ENCODE measurements at places on chromosomes 6 and 20. TPM values are rescaled to one million over a fixed set of nuclear protein-coding genes. Genes with fewer than 3 reads are reported as not detected.

The TRIM26 gene
- 36.1 TPM for total RNA-seq

The TNXB gene
- total RNA-seq = 210 TPM

The DSE gene
- 65.2 TPM for total RNA-seq

The OOEP gene
- not detected for total RNA-seq

- H3K27me3 ChIP-seq = no peaks in the 10 kb centered on the region
- DNase-seq = no peak
- no peaks in the 10 kb centered on the region for H3K36me3 ChIP-seq
Measured at GRCh38 chr20:57794600-57795341, 85.0 kb upstream of the PMEPA1 start.

DNA sequence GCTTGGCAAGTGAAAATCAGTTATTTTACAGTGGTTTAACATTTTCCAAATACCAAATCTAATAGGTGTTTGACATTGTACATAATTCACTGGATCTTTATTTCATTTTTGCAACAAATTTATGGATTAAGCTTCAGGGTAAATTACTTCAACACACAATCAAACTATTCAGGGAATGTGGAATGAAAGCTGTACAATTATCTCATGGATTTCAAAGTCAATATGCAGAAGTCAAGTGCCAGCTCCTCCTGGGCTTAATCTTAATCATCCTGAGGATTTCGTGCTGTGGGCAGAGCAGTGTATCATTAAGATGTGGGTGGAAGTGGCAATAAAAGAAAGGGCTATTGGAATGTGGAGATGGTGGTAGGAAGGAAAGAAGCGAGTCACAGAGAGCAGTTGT is 548.8 kb downstream of the COL12A1 start:
- no peak for DNase-seq
- H3K27ac ChIP-seq = no peak overlapping the region
- H3K4me3 ChIP-seq = no peak overlapping the region
- no peaks in the 10 kb centered on the region for H3K27me3 ChIP-seq
- no peaks in the 10 kb centered on the region for H3K4me1 ChIP-seq

DNA sequence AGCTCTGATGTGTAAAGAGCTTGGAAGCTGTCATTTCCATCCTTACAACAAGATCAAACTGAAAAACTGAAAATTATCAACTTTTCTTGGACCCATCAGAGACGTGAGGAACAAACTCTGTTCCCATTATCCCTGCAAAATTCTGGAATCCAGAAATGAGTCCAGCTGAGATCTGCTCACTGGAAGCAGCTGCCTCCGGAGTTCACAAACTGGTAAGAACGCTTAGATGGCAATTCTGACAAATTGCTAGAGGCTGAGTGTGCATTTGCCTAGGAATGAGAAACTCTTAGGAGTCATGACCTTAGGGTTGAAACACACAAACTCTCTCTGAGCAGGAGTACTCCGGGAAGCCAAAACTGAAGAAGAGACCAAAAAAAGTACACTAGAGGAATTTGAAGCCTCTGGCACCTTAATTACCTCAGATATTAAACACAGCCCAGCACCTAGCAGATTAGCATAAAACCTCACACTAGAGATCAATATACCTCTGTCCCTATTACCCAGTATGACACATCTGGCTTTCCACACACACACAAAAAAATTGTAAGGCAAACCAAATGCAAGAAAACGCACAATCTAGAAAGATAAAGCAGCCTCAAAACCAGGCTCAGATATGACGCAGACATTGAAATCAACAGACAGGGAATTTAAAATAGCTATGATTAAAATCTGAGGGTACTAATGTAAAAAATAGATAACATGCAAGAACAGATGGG is 233.5 kb upstream of the SGK1 start:
- no peaks in the 10 kb centered on the region for H3K27me3 ChIP-seq
- H3K36me3 ChIP-seq = no peaks in the 10 kb centered on the region
- DNase-seq = no peak

- no peak overlapping the region for H3K27ac ChIP-seq
- DNase-seq = no peak
- H3K4me1 ChIP-seq = peaks cover 6% of the 10 kb centered on the region
- H3K36me3 ChIP-seq = no peaks in the 10 kb centered on the region
- H3K27me3 ChIP-seq = no peaks in the 10 kb centered on the region
Measured at GRCh38 chr20:35319192-35319870, 27.1 kb upstream of the FAM83C start.

GRCh38 chr6:28906669-28907068 is 17.1 kb downstream of the TRIM27 start:
- no peaks in the 10 kb centered on the region for H3K27me3 ChIP-seq
- H3K36me3 ChIP-seq = peaks cover 40% of the 10 kb centered on the region
- H3K4me3 ChIP-seq = no peak overlapping the region
- no peak for DNase-seq
- H3K4me1 ChIP-seq = no peaks in the 10 kb centered on the region

- no peak for DNase-seq
- H3K4me3 ChIP-seq = no peak overlapping the region
- peaks cover 3% of the 10 kb centered on the region for H3K4me1 ChIP-seq
- H3K36me3 ChIP-seq = no peaks in the 10 kb centered on the region
Measured at GRCh38 chr20:58416835-58417234, 27.8 kb downstream of the VAPB start.

DNA sequence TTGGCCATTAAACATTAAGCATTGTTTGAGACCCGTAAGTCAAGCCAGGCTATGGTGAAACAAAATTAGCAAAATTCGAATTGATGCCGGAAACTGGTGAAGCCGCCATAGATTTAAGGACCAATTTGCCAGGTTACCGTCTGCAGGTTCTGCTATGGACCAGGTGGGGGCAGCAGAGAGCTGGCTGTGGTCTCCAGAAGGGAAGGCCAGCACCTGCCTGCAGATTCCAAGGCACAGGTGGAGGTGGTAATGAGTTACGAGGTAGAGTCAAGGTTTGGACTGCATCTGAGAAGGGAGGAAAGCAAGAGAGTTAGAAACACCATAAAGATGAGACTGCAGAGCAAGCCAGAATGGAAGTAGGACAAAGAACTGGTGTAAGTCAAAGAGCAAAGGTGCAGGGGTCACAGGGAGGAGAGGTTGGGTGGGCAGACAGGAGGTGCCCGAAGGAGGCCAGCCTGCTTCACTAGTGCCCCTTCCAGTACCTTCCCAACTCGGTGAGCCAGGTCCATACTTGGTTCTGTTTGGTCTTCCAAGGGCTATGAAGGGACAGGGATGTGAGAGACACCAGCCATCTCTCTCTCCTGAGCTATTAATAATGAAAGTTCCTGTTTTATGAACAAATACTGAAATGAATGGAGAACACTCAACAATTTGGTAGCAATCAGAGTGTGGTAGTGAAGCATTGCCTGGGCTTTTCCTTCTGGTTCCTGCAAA is 131.6 kb upstream of the ESR1 start:
- no peak for DNase-seq
- H3K27ac ChIP-seq = no peak overlapping the region
- H3K4me1 ChIP-seq = no peaks in the 10 kb centered on the region
- no peaks in the 10 kb centered on the region for H3K27me3 ChIP-seq
- no peak overlapping the region for H3K4me3 ChIP-seq

- no peak for DNase-seq
- H3K27me3 ChIP-seq = no peaks in the 10 kb centered on the region
- H3K27ac ChIP-seq = no peak overlapping the region
- no peak overlapping the region for H3K4me3 ChIP-seq
- H3K4me1 ChIP-seq = no peaks in the 10 kb centered on the region
Measured at GRCh38 chr6:150079604-150080003, 10.7 kb upstream of the ULBP3 start.

GRCh38 chr6:167491438-167492099 is 166.7 kb downstream of the TTLL2 start:
- no peak for DNase-seq
- no peaks in the 10 kb centered on the region for H3K36me3 ChIP-seq
- H3K27ac ChIP-seq = no peak overlapping the region
- no peak overlapping the region for H3K4me3 ChIP-seq
- peaks cover 13% of the 10 kb centered on the region for H3K4me1 ChIP-seq

GRCh38 chr6:40888456-40888990 is 150.5 kb downstream of the UNC5CL start:
- no peak overlapping the region for H3K4me3 ChIP-seq
- H3K27me3 ChIP-seq = no peaks in the 10 kb centered on the region
- H3K36me3 ChIP-seq = no peaks in the 10 kb centered on the region
- no peak overlapping the region for H3K27ac ChIP-seq
- no peak for DNase-seq

- H3K4me3 ChIP-seq = no peak overlapping the region
- no peaks in the 10 kb centered on the region for H3K36me3 ChIP-seq
- no peak for DNase-seq
- H3K4me1 ChIP-seq = no peaks in the 10 kb centered on the region
- H3K27me3 ChIP-seq = no peaks in the 10 kb centered on the region
- H3K27ac ChIP-seq = no peak overlapping the region
Measured at GRCh38 chr6:55994531-55994930, 119.1 kb upstream of the BMP5 start.

- H3K36me3 ChIP-seq = no peaks in the 10 kb centered on the region
- DNase-seq = no peak
Measured at GRCh38 chr6:17352302-17352701, 41.1 kb upstream of the CAP2 start.

DNA sequence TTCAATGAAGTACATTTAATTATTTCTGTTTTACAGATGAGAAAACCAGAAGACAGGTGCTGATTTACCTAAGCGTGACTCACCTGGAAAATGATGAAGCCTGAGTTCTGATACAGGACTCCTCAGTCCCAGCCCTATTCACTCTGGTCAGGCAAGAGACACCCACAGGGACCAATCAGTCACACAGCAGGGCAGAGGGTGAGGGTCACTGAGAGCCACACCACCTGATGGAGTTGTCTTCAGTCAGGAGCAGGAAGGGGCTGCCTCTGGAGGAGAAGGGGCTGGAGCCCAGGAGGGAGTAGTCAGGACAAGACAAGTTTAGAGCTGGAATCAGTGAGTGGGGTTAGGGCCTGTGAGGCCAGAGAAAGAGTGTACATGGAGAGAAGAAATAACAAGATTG is 251.2 kb upstream of the MOCS1 start:
- no peaks in the 10 kb centered on the region for H3K4me1 ChIP-seq
- H3K4me3 ChIP-seq = no peak overlapping the region
- no peaks in the 10 kb centered on the region for H3K36me3 ChIP-seq
- no peak for DNase-seq

DNA sequence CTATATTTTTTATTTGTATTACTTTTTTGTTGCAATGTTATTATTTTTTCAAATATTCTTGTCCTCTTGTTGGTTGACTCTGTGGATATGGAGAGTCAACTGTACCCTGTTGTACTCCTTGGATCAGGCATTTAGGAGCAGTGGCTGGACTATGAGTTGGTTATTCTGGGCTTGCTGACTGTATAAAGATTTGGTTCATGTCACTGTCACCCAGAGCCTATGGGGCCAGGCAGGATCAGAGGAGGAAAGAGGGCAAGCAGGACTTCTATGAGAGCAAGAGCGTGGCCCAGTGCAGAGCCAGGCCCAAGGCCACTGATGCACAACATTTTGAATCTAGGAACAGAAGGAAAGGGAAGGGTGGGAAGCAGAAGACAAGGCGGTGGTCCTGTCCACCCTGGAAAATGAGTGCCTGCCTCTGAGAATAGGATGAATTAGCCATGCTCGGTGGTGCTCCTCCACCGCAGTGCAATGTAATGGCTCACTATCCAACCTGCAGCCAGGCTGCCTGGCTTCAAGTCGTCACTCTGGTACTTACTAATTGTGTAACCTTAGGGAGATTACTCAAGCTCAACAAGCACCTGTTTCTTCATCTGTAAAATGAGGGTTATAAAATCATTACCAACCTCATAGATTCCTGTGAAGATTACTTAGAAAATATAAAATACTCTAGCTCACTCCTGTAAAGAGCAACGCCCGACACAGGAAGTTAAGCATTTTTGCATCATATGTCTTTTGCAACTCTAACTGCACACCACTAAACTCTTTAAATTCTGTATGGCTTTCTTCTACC is 192.1 kb downstream of the KCNQ5 start:
- H3K4me3 ChIP-seq = no peak overlapping the region
- peaks cover 17% of the 10 kb centered on the region for H3K4me1 ChIP-seq
- H3K27ac ChIP-seq = no peak overlapping the region
- H3K27me3 ChIP-seq = no peaks in the 10 kb centered on the region
- no peaks in the 10 kb centered on the region for H3K36me3 ChIP-seq
- DNase-seq = no peak

DNA sequence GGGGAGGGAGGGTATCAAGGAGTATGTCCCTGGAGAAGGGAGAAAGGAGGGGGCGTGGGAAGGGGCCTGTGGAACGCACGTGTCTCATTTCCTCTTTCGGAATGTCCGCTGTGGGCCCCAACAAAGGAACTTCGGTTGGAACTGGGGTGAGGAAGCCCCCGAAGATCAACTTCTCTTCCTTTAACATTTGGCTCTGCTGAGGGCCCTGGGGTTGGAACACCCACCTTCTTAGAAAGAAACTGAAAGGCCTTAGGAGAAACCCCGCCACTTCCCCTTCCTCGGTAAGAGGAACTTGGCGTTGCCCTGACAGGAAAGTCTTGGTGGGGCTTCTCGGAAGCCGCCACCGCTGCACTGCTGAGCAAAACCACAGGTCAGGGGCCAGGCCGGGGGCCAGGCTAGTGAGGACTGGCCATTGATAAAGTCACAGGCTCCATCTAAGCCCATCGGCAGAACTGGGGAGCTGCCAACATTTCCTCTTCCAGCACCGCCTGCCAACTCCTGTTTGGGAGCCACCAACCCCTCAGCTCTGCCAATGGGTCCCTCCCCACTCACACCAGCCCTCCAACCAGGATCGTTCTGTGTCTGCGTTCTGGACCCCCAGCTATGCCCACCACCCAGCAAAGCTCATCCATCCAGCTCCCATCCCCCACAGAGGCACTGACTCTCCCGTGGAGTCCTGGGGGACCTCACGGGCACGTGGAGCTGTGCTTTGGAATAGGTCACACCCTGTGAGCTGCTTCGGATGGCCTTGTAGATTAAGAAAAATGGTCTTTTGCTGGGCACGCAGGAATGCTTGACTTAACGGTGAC is 44.8 kb downstream of the FGD2 start:
- peaks cover 12% of the 10 kb centered on the region for H3K4me1 ChIP-seq
- H3K4me3 ChIP-seq = peak overlapping the region; percentile 4
- H3K27me3 ChIP-seq = no peaks in the 10 kb centered on the region
- DNase-seq = no peak
- H3K27ac ChIP-seq = peak overlapping the region; percentile 35

Data from thoracic aorta (tissue), 2 donors.